ENCODE measurements at places on chromosomes 6 and 20. TPM values are rescaled to one million over a fixed set of nuclear protein-coding genes. Genes with fewer than 3 reads are reported as not detected.

- DNase-seq = no peak
These were observed 2.5 kb downstream of the BTN3A1 start for GRCh38 chr6:26404546-26404945.

SLC35D3 gene
- total RNA-seq = not detected

- no peak for DNase-seq
These were observed 42.3 kb upstream of the TBC1D7 start for GRCh38 chr6:13370623-13371022.

DNA sequence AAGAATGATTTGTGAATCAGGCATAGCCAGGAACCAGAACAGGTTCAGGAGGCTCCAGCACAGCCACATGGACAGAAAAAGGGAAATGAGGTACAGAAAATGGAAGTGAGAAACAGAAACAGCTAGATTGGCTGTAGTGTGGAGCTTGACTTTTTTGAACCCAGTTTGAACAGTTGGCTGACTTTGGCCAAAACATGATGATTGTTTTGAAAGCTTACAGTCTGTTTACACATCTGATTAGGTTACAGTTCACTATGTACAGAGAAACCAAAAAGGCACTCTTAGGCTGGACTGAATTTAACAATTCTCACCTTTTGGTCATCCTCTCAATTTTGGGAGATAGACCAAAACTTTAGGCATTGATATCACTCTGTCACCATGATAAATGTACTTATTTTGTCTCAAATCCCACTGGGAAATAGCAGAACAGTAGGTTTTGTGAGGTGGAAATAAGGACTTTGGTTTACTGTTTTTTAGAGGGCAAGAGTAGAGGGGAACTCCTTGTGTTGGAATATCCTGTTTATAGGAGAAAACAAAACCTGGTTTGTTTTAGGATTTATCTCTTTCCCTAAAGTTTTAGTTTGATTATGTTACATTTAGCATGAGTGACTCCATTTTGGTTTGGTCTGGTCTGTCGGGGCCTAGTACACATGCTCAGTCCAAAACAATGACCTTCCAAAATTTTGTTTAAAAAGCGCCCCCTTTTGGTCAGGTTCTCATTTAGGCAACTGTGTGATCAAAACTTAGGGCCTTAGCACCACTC lies 123.1 kb downstream of the OLIG3 start:
- no peak for DNase-seq

GRCh38 chr20:2907519-2907918 lies 34.2 kb downstream of the PTPRA start:
- no peak for DNase-seq

PDCD2 gene
- 231 TPM for total RNA-seq

DNA sequence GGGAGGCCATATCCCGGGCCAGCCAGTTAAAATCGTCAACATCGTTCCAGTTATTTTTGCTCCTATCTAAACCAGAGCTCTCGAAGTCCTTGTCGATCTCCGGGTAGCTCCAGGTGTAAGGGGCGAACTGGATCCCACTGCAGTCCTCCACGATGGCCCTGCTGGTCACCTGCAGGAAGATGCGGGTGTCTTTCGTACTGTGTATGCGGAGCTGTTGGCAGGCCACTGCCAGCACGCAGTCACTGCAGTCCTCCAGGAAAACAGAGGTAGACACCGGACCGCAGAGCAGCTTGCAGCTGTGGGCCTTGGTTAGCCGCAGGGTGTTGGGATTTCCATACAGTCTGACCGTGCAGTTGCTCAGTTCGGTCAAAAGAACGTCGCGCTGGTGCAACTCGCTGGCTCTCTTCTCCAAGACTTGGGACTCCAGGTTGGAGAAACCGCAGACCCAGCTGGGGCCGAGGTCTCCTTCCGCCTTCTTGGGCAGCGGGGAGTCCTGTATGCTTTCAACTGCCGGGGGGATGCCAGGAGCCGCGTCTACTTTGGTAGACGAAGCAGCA lies 742 bp downstream of the TBCC start:
- no peak for DNase-seq

PTCHD4 gene
- total RNA-seq = not detected

DNA sequence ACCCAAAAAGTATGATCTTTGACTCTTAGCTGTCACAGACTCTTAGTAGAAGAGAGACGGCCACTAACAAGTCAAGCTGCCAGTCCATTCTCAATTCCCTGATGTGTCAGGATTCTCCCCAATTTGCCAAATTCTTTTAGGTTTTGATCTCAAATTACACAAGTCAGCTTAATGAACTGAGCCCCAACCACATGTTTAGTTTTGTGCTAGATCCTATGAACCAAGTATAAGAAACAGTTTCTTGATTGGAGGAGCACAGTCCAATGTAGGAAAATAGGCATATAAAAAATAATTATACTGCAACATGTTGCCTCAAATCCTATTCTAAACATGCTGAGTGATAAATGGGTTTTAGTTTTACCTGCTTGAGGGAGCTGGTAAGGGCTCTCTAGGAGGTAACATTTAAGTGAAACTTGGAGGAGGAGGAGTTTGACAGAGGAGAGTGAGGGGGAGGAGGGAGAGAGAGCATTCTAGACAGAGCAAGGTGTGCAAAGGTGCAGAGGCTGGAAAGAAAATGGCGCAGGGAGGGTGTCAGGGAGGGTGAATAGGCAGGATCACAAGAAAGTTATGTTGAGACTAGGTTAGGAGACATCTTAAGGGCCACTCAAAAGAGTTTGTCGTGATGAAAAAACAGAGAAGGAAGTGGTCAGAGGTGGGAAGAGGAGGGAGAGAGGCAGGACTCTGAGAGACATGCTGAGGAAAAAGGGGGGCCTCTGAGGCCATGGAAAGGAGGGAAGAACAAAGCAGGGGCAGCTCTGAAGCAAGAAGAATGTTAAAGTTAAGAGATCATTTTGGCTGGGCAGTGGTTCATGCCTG lies 22.8 kb upstream of the FAM83C start:
- no peak for DNase-seq

GRCh38 chr6:3484192-3484591 lies 27.3 kb upstream of the SLC22A23 start:
- peak; percentile 14 for DNase-seq

- peak; percentile 98 for DNase-seq
These were observed 24.4 kb downstream of the SPDEF start for GRCh38 chr6:34531580-34532201.

GRCh38 chr6:122799916-122800686 lies 11.0 kb downstream of the SMPDL3A start:
- peak; percentile 62 for DNase-seq

EYA4 gene
- total RNA-seq = 6.1 TPM

DNA sequence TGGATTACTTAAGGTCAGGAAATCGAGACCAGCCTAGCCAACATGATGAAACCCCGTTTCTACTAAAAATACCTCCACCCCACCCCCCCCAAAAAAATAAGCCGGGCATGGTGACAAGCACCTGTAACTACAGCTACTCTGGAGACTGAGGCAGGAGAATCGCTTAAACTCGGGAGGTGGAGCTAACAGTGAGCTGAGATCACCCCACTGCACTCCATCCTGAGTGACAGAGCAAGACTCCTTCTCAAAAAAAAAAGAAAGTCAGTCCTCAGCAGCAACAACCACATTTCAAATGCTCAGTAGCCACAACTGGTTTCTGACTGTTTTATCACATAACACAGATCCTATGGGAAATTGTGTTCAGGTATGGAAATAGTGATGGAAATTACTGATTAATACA lies 135.3 kb downstream of the HFE start:
- DNase-seq = no peak

DNA sequence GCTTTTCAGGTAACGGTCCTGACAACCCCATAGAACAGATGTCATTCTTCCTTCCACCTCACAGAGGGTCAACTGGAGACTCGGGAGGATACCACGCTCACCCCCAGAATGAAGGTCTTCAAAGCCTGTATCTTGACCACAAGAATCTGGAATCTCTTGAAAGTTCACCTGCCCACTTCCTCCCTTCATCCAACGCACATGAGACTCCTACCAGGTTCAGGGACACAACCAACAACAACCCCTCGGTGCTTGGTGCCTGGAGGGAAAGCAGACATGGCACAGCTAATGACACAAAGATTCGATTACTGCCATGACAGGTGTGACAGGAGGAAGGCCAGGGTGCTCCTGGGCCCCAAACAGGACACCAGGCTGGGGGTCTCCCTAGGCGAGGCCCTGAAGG lies 8.2 kb downstream of the PMEPA1 start:
- no peak for DNase-seq

- no peak for DNase-seq
These were observed 756 bp downstream of the MOXD1 start for GRCh38 chr6:132400555-132400882.

- DNase-seq = no peak
These were observed 68.5 kb downstream of the PLEKHG1 start for GRCh38 chr6:150667977-150668716.

C2 gene
- total RNA-seq = 0.13 TPM

ANKRD66 gene
- not detected for total RNA-seq

MYL9 gene
- 1.3 TPM for total RNA-seq

TDRD6 gene
- total RNA-seq = not detected

GRCh38 chr6:42522942-42523814 lies 40.7 kb upstream of the UBR2 start:
- peak; percentile 19 for DNase-seq

MEP1A gene
- total RNA-seq = not detected

DPPA5 gene
- not detected for total RNA-seq

RNF182 gene
- total RNA-seq = 0.23 TPM

- DNase-seq = no peak
These were observed 10.1 kb upstream of the HDAC2 start for GRCh38 chr6:113980937-113981554.

POPDC3 gene
- 1.8 TPM for total RNA-seq

DNA sequence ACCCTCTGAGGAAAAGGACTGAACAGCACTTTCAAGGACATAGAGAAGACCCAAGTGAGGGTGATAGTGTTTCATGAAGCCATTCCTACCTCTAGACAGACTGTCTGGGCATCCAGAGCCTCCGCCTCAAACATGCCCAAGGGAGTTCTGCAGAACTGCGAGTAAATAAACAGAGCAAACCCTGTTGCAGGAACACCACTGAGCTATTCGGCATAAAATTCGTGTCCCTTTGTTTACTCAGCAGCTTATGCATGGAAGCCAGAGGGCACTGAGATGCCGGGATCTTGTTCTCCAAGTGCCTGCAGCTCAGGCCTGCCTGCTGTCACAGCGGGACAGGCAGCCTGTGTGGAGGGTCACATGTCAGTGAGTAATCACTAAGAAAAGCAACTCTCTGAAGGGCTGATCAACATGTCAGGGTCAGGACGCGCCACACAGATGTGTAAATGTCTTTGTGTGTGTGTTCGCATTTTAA lies 164.9 kb upstream of the HEY2 start:
- DNase-seq = no peak

DNA sequence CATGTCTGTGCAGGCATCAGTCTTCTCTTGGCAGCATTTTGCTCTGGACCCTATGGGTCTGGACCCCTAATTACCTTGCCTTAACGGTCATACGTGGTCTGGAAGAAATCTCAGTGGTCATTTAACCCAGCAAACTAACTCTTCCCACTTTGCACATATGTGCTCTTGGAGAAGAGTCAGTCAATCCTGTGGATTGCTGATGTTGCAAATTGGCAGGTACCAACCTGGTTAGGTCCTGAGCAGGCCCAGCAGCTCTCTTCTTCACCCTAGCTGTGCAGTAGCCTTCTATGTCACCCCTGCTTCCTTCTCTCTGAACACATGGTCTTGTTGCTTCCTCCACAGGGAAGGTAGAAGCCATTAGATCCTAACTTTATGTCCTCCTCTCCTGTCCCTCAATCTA lies 1.6 kb downstream of the CEP43 start:
- DNase-seq = no peak

RAB44 gene
- total RNA-seq = not detected

DNA sequence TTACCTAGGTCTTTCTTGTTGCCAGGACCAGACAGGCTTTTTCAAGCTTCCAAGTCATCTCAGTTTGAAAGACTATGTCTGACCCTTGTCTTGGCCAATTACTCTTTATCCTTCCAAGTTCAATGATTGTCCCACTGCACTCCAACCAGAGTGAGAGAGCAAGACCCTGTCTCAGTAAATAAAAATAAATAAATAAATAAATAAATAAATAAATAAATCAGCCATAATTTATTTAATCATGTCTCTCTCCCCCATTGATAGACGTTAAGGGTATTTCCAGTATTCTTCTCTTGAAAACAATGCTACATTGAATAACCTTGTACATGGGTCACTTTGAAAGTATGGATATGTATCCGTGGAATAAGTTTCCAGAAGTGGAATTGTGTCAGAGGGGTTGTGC lies 83.2 kb downstream of the PTPRA start:
- no peak for DNase-seq

DNA sequence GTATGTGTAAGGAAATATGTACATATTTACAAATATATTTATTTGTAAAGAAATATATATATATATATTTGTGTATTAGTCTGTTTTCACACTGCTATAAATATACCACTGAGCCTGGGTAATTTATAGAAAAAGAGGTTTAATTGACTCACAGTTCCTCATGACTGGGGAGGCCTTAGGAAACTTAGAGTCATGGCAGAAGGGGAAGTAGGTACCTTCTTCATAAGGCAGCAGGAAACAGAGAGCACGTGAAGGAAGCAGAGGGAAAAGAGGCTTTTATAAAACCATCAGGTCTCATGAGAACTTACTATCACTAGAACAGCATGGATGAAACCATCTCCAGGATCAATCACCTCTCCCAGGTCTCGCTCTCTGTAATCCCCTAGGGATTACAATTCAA lies 644.5 kb upstream of the HS3ST5 start:
- no peak for DNase-seq

GRCh38 chr6:110137924-110138887 lies 41.3 kb downstream of the WASF1 start:
- no peak for DNase-seq

EYS gene
- not detected for total RNA-seq

GRCh38 chr6:20806669-20807068 lies 272.4 kb downstream of the CDKAL1 start:
- DNase-seq = no peak

- peak; percentile 25 for DNase-seq
These were observed 119.6 kb upstream of the EDN1 start for GRCh38 chr6:12170351-12171092.

- no peak for DNase-seq
These were observed 17.4 kb downstream of the SCML4 start for GRCh38 chr6:107806691-107807090.

USP49 gene
- 1.1 TPM for total RNA-seq

DNA sequence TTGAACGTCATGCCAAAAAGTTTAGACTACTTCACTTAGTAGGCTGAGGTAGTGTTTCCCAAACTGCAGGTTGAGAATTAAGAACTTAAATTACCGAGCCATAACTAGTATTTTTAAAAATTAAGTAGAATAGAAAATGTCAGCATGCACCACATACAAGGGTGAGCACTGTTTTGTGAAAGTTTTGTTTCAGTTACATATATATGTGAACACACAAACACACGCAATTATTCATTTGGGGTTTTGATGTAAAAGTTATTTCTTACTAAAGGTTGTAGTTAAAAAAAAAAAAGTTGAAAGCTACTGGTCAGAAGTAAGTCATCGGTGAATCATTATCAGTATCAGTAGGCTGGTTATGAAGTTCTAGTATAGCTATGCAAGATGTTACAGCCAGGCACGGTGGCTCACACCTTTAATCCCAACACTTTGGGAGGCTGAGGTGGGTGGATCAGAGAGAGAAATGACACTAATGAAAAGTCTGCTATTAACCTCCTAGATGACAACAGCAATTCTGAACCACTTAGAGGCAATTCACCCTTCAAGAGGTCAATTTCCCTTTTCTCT lies 24.1 kb downstream of the FASTKD5 start:
- DNase-seq = no peak

CEP43 gene
- 18.3 TPM for total RNA-seq

NNAT gene
- not detected for total RNA-seq

- DNase-seq = no peak
These were observed 38.4 kb downstream of the VSTM2L start for GRCh38 chr20:37941332-37941731.

All from MG63 (cell line).